ENCODE measurements at places on chromosomes 2 and 18.

GRCh38 chr2:178449700-178450523, 1.1 kb downstream of the PRKRA start:
- DNase-seq: no peak

DNA sequence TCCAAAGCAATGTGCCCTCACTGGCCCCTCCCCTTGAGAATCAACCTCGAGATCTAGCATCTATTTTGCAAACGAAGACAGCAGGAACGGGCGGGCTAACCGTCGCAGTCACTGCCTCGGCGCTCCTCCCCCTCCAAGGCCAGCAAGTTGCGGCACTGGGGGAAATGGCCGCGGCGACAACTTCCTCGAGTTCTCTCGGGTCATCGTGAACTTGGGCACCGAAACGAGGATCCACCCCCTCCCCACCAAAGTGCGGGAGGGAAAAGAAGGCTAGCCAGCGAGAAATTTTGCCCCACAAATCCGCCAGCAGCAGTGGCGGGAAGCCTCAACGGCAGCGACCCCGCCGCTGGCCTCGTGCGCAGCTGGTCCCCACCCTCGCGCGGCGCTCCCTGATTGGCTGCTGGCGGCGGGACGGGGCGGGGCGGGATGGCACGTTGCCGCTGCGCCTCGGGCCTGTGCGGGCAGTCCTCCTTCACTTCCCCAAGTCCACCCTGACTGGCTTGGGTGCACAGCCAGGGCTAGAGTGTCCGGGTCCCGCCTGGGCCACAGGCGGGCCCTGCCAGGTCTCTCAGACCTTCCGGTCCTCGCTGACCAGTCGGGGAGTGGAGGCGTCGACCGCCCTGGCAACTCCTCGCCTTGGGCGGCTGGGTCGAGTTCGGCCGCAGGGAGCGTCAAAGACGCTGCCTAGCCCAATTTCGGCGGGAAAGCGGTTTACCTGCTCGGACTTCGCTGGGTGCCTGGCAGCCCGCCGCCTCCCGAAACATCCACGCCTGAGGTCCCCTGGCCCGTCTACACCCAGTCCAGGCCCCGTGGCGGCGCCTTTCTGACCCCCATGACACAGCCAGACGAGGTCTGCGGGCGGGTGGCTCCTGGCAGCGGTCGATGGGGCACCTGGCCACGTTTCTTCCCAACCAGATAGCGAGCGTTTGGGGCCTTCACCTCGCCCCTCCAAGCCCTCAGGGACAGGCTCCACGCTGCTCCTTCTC, at the start of gene BOLL:
Gene BOLL, minus strand, starts transcription at position 364 of the 986 bp plus-strand sequence. CDS start 3,469 bp downstream, outside the sequence.
- DNase-seq: no peak

- DNase-seq: no peak
These were observed 214.4 kb upstream of the SP5 start for GRCh38 chr2:170500770-170501169.

DNA sequence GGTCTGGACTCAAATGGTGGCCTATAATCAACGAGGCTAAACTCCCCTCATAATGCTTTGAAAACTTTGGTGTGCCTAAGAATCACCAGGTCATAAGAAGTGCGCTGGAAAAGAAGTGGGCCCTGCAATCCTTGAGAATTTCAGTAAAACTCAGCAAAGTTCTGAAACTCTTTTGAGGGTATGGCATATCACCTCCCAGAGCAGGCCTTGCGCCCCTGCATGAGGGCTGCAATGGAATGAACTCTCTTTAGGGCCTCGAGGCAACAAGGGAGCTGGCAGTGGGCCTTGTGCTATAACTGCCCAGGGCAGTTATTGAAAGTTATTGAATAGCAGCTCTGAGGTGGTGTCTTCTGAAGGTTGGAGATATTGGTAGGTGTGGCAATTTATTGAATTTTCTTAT, 34.5 kb upstream of the AFF3 start:
- DNase-seq: no peak

DNA sequence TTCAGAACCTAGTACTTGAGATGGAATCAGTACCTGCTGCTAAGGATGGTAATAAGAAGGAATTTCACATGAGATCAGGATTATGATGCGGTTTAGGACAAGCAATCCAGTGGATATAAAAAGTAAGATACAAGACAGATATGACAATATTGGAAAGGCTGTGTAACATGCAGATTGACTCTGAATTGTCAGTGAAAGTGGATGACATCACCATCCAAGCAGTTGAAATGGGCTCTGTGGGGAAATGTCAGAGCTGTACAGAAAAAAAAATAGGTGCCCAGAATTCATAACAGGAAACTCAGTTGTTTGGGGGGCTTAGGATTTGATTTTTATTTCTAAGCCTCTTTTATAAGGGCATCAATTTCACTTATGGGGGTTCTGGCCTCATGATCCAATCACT, 438.3 kb downstream of the SPAG16 start:
- no peak for DNase-seq

GRCh38 chr2:109020217-109020637, 31.2 kb upstream of the EDAR start:
- no peak for DNase-seq

DNA sequence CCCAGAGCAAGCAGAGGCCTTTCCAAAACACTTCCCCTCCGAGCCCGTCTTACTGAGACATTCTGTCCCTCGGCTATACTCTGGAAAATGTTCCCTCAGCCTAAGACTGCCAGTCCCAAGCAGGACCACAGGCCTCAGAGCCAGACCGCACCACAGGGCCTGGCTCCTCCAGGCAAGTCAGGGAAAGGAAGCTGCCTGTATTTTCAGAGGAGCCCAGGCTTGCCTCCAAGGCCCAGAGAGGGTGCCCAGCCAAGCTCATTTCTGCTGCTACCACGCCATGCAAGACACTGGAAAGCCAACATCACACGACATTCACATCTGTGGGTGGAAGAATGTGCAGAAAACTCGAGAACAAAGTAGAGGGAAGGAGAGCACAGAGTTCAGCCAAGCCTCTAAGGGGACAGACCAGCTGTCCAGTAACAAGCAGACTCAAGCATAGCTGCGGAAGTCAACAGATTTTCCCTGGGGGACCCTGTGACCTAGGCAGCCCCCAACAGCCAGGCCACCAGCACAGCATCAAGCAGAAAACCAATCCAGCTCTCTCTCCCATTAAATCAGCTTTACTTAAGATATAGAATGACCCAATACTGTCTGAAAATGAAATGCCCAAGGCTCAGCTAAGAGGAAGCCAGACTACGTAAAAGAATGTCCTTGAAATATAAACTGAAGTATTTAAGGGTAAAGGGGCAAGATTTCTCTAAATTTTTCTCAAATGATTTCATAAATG, 123.9 kb downstream of the ZFP36L2 start:
- DNase-seq: no peak

GRCh38 chr2:197904446-197904845, 100.1 kb downstream of the PLCL1 start:
- no peak for DNase-seq

GRCh38 chr2:131154647-131155046, 49.5 kb downstream of the PLEKHB2 start:
- no peak for DNase-seq

DNA sequence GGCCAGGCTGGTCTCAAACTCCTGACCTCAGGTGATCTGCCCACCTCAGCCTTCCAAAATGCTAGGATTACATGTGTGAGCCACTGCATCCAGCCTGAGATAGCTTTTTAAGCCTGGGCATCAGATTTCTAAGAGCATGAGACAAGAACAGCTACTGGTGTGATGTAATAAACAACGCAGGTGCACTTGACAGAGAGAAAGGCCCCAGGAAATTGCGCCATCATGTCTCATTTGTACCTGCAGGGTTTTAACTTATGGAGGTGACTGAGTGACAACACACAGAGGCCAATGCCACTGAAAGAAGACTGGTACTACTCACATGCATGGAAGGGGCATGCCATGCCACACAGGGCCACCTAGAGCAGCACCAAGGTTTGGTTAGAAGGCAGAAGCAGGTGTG, 209.4 kb downstream of the SP3 start:
- DNase-seq: no peak

- no peak for DNase-seq
These were observed 28.2 kb downstream of the UBE2F start for GRCh38 chr2:237995036-237995435.

- no peak for DNase-seq
These were observed 71.0 kb upstream of the DAPL1 start for GRCh38 chr2:158723921-158724802.

DNA sequence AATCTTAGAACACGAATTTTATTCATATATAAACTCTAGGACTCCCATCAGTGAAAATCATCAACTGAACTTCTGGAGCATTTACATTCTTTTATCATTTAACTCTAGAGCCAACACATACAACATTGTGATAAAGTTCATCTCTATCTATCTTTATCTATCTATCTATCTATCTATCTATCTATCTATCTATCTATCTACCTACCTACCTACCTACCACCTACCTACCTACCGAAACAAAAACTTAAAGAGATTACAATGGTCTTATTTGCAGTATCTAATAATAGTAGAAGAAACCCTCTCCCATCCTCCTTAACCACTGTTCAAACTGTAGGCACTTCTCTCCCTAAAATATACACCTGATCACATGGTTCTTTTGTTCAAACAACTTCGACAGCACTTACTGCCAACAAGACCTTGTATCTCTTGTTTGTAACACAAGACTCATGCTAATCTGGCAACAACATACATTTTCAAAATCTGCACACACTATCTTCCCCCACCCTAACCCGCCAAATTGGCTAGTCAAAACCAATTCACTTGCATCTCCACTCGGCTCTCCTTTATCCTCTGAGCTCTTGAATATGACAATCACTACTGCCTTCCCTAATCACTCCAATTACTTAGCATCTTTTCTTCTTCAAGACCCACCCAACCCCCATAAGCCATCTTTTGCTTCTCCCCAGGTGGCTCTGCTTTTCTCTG, 69.0 kb downstream of the GORASP2 start:
- DNase-seq: no peak

DNA sequence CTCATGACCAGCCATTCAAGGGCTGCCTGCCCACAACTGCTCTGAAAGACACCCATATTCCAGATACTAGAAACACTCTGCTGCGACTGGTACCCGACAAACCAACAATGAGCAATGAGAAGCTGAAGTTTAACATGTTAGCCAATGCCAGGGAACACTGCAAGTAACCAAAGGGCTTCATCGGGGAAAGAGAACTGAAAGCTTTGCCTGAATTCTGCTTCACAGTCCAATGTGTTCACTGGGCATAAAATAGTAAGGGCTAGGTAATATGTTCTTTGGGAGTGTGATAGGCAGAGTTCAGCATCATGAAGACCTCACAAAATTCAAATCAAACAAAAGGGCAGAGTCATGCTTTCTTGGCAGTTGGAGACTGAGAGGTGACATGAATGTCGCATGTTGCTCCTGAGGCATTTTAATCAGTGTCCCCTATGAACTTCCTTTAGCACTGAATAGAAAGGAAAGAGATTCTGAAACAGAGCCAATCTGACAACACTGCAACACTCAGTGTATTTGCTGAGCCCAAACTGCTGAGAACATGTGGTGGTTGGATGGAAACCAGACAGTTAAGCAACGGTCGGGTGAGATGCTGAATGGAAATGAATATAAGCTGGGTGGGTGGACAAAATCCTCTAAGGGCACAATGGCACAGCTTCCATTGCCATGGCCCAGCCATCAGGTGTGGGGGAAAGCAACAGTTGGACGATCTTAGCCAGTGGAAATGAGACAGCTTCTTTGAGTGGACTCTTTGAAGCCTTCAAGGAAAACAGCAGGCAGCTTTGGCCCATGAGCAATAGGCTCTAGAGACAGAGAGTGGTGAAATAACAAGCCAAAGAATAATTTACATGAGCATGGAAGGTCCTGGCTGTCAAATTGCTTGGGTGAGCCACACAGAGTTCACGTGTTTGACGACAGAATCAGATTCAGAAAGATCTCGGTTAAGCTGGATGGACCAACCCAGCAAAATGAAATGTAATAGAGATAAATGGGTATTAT, 277.5 kb downstream of the AFF3 start:
- DNase-seq: no peak
